H4 (cell line): ENCODE measurements at places on chromosomes 4 and X. TPM values are rescaled to one million over a fixed set of nuclear protein-coding genes. Genes with fewer than 3 reads are reported as not detected.

The STATH gene
- 0.29 and 0.37 TPM in 2 replicates for total RNA-seq

The GAGE12J gene
- total RNA-seq, result not detected in 2 replicates

The TGIF2LX gene
- 5.8 and 9.6 TPM in 2 replicates for total RNA-seq

The PCDH19 gene
- total RNA-seq, result 0.48 and 0.64 TPM in 2 replicates

The ZNF157 gene
- not detected in 2 replicates for total RNA-seq

The EPHA5 gene
- total RNA-seq, result 8.9 and 14.2 TPM in 2 replicates

The ZCCHC18 gene
- total RNA-seq, result 1.5 and 2.1 TPM in 2 replicates

The VCX3B gene
- 296 and 316 TPM in 2 replicates for total RNA-seq

The GLUD2 gene
- 0.10 and 0.43 TPM in 2 replicates for total RNA-seq

The PWWP3B gene
- 7.7 and 7.9 TPM in 2 replicates for total RNA-seq

The FAT4 gene
- 8.8 and 9.0 TPM in 2 replicates for total RNA-seq

The GAB1 gene
- total RNA-seq, result 9.0 and 16.8 TPM in 2 replicates

The HTRA3 gene
- 6.7 and 9.6 TPM in 2 replicates for total RNA-seq

The SLC2A9 gene
- total RNA-seq, result 0.35 TPM in 1 of 2 replicates, not detected in the other

The GLOD5 gene
- total RNA-seq, result not detected in 2 replicates

The TMLHE gene
- total RNA-seq, result 10.9 and 11.0 TPM in 2 replicates

The CFAP47 gene
- 0.84 and 1.6 TPM in 2 replicates for total RNA-seq

The SPANXB1 gene
- total RNA-seq, result 2.2 and 4.1 TPM in 2 replicates

The FOXP3 gene
- not detected in 2 replicates for total RNA-seq

The TMEM150C gene
- total RNA-seq, result 4.1 and 6.3 TPM in 2 replicates

The COPS4 gene
- total RNA-seq, result 99.9 and 103 TPM in 2 replicates

The UGT2B10 gene
- total RNA-seq, result not detected in 2 replicates

The TENM3 gene
- 108 and 110 TPM in 2 replicates for total RNA-seq

The SLC34A2 gene
- not detected in 2 replicates for total RNA-seq

The FGD1 gene
- 2.6 and 4.1 TPM in 2 replicates for total RNA-seq

The CITED1 gene
- total RNA-seq, result 0.33 and 1.1 TPM in 2 replicates

The NDP gene
- total RNA-seq, result 0.39 TPM in 1 of 2 replicates, not detected in the other

The DTHD1 gene
- total RNA-seq, result not detected in 2 replicates

The SULT1E1 gene
- 1.6 and 3.1 TPM in 2 replicates for total RNA-seq

The MMRN1 gene
- not detected in 2 replicates for total RNA-seq

The NAP1L3 gene
- 13.2 and 13.4 TPM in 2 replicates for total RNA-seq

The SLC16A2 gene
- total RNA-seq, result 3.8 and 4.9 TPM in 2 replicates

The MEPE gene
- not detected in 2 replicates for total RNA-seq

The PLXNB3 gene
- 0.60 and 1.6 TPM in 2 replicates for total RNA-seq

The GABRE gene
- total RNA-seq, result 7.8 and 16.9 TPM in 2 replicates

The IRF2 gene
- 33.5 and 35.9 TPM in 2 replicates for total RNA-seq

The VGLL1 gene
- total RNA-seq, result not detected in 2 replicates

The LEF1 gene
- total RNA-seq, result 33.0 and 37.2 TPM in 2 replicates

The IBSP gene
- not detected in 2 replicates for total RNA-seq

The SUPT20HL1 gene
- not detected in 2 replicates for total RNA-seq

The PLRG1 gene
- total RNA-seq, result 103 and 117 TPM in 2 replicates

The CENPVL1 gene
- total RNA-seq, result not detected in 2 replicates
